ENCODE measurements at places on chromosomes 3 and 15. TPM values are rescaled to one million over a fixed set of nuclear protein-coding genes. Genes with fewer than 3 reads are reported as not detected.

Gene ACTRT3
- polyA plus RNA-seq = 4.3 TPM

Gene FAM43A
- polyA plus RNA-seq = 9.4 TPM

Gene FGD5
- 22.4 TPM for polyA plus RNA-seq

Gene PPM1L
- 9.2 TPM for polyA plus RNA-seq

Gene GOLGA6L7
- 1.1 TPM for polyA plus RNA-seq

Gene ACAN
- 4.1 TPM for polyA plus RNA-seq

Gene AP3B2
- polyA plus RNA-seq = 3.4 TPM

Gene CP
- 0.47 TPM for polyA plus RNA-seq

Gene LARP6
- 23.4 TPM for polyA plus RNA-seq

Gene WNT7A
- 0.14 TPM for polyA plus RNA-seq

Gene GOLGA8S
- polyA plus RNA-seq = 1.4 TPM

Gene LRRN1
- polyA plus RNA-seq = 21.7 TPM

DNA sequence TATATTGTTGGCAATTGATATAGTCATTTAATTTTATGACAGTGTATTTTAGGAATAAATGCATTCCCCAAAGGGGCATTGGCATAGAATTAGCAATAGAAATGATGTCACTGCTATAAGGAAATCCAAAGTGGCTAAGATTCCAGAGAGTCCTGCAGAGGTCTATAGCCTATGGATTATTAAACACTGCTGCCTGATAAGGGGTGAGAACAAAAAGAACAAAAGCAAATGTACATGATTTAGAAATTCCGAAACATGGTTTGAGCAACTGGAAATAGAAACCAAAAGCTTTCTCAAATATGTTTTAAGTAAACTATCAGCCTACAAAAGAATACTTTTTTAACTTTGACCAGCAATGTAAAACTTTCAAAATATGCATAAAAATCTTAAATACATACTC is 280.1 kb upstream of the RASGRP1 start:
- no peak for DNase-seq

- DNase-seq = no peak
Measured at GRCh38 chr15:63382966-63383710, 1.5 kb upstream of the CA12 start.

- no peak for DNase-seq
Measured at GRCh38 chr3:159273608-159274007, 471.8 kb downstream of the MFSD1 start.

- DNase-seq = no peak
Measured at GRCh38 chr15:92083190-92083589, 229.7 kb downstream of the SLCO3A1 start.

GRCh38 chr3:133832802-133833144 is 27.2 kb downstream of the SRPRB start:
- no peak for DNase-seq

DNA sequence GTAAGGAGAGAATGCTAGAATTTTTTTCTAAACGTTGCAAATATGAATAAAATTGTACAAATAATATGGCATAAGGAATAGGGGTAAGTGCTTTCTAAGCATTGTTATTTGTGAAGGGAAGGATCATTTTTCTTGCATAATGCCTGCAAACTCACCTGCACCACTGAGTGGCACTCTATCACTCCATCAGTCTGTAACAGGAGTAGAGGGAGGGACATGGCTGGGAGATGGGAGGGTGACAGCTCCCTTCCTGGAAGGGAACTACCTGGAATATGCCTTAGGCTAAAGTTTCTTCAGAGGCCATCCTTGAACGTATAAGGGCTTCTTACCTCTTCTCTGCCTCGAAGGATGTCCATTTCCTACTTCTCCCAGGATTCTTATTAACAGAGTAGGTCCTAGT is 3.0 kb downstream of the NAALADL2 start:
- no peak for DNase-seq

- DNase-seq = no peak
Measured at GRCh38 chr15:42465520-42466259, 25.3 kb downstream of the ZNF106 start.

DNA sequence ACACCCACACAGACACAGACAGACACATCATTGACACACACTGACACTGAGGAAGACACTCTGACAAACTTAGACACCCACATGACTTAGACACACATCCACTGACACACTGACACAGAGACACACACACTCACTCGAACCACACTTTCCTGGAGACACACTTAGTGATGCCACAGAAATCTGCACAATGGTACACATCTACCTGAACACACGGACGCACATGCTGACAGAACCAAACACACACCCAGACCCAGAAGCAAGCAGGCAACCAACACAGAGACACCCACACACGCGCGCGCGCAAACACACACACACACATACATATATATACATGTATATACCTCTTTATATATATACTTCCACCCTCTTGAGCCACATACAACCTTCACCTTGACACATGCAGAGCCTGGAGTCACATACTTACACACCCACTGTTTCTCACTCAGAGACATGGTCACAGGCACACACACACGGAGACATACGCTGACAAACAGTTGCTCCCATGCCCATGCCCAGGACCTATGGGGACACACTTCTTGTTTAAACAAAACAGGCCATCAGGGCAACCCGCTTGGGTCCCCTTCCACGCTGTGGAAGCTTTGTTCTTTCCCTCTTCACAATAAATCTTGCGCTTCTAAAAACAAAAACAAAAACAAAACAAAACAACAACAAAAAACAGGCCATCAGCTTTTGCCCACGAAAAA is 913 bp upstream of the SCN5A start:
- DNase-seq = no peak

DNA sequence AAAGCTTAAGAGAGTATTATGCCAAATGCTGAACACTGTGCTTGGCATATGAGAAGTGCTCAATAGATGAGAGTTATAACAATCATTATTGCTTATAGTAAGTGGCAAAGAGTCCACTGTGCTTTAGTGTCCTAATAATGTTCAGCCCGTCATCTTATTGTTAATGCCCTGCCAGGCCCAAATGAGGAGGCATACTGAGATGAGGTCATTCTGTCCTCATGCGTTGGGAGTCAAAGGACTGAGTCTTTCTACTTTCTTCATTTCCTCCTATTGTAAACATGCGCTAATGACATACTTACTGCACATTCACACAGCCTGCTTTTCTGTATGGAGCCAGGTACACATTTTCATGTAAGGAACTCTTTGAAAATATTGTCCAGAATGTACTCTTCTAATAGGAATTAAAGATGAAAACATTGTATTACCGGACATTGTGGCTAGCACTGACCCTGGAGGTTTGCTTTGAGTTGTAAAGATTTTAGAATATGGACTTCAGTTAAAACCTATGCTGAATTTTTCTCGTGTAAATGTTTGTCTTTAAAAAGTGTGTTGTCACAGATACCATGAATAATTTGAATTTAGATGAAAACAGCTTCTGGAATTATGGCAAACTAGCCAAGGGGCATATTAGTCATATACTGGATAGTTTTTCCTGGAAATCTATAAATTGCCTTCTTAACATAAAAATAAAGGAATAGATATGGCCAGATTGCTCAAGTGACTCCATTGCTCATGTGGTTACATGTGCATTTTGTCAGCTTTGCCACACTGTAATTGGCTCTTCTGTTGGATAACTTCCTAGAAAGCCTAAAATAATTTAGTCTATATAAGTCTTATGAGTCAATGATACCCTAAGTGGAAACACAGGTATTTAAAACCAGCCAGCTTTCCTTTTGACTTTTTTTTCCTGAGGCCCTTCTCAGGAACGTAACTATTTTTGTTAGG is 38.3 kb downstream of the KBTBD12 start:
- DNase-seq = no peak

- DNase-seq = no peak
Measured at GRCh38 chr15:40275523-40275922, 7.3 kb downstream of the ANKRD63 start.

DNA sequence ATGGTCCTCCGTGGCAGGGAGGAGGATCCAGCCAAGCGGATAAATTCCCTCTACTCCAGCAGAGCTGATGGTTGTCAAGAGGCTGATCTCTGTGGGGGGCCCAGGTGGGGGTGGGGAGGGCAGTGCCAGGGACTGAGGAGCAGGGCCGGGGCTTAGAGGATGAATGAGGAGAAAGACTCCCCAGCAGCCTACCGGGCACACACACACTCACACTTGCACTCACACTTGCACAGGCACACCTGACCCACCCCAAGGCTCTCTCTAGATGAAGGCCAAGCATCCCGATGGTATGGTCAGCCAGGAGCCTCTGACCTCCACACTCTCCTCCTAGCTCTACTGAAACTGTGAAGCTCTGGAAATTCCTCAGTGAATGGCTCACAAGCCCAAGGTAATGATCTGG is 131.3 kb upstream of the PRR20G start:
- no peak for DNase-seq

DNA sequence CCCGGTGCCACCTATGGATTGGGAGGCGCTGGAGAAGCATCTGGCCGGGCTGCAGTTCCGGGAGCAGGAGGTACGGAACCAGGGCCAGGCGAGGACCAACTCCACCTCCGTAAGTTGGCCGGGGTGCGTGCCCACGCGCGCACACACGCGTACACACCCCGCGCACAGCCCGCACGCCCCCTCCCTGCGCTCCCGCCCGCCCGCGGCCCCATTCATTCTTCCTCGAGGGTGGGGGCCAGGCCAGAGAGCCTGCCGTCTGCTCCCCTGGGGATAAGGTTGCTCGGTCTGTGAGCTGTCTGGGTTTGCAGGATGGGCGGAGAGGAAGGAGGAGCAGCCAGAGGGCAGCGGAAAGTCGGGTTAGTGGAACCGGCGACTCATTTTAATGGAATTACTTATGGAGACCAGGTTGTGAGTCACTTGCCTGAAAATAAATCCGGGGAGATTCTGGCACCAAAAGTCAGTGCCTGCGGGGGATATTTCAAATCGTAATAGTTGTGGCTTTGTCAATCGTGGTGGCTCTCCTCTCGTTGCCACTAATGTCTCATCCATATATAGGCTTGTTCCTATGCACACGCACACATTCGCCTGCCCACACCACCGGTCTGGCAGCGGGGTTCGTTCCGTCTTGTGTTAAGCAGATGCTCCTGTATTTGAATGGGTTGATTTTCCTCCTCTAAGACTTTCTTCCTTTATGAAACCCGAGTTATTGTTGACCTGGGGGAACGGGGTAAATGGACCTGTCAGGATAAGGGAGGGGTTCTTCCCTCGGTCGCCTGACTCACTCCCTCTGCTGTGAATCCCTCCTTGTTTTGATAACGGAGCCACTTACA is 223.4 kb upstream of the IL12A start:
- no peak for DNase-seq

- DNase-seq = no peak
Measured at GRCh38 chr3:25781758-25782594, 1.3 kb downstream of the NGLY1 start.

GRCh38 chr15:53869044-53869805 is 109.0 kb upstream of the UNC13C start:
- no peak for DNase-seq

DNA sequence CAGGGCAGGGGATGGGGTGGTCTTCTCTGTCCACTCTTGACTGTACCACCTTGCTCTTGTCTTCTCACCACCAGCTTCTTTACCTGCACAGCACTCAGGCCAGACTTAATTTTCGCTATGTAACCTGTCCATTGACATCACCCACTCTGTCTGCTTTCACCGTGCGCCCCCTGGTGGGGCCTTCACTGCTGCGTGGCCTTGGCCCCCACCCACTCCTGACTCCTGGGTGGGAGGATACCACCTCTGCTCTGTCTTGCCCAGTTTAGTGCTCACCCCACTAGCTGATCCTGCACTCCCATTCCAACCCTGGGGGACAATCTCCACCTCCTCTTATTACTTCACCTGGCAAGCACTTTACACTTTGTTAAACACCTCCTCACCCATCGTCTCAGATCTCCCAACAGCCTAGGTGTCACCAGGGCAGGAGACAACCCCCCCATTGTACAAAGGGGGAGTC is 17.7 kb downstream of the PTH1R start:
- DNase-seq = no peak

DNA sequence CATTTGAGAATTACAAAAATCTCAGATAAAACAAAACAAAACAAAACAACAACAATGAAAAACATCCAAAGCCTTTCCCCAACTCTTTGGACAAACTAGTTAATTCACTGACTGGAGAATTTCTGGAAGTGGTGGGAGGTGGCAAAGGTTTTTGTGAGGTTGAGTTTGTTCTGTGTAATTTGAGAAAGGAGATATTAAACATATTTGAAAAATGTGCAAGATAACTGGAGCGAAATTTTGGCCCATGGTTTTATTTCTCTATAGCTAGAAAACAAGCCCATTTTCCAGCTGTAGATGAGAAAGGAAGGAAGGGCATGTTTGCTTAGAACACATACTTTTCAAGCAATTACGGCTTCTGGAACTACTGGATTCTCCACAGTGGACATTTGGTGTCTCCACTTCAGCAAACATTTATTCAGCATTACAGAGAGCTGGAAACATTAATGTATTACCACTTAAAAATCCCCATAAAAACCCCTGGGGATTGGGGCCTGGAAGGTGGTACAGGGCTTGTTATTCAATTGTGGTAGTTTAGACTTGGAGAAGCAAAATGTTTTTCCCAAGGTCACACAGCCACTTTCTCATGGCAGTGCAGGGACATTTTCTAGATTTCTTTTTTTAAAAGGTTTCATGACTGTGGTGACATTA is 135.8 kb downstream of the THSD4 start:
- no peak for DNase-seq

- no peak for DNase-seq
Measured at GRCh38 chr3:44058022-44058867, 183.4 kb upstream of the TOPAZ1 start.

GRCh38 chr3:124401843-124402242 is 328.4 kb upstream of the UMPS start:
- no peak for DNase-seq

DNA sequence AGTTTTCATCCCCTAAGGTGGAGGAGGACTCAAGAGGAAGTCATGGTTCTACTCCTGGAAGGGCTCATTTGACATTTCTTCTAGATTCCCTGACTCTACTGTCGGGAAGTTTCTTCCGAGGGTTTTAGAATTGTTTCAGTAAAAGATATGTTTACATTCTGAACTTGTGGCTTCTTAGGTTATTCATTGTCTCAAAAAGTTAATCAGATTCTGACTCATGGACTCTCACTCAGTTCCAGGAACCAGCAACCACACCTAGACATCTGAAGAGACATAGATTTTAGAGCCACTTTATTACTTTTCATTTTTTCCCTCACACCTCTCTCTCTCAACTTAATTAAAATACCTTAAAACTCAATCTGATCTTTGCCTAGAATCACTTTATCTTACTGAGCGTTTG is 862.6 kb downstream of the AGBL1 start:
- DNase-seq = no peak

DNA sequence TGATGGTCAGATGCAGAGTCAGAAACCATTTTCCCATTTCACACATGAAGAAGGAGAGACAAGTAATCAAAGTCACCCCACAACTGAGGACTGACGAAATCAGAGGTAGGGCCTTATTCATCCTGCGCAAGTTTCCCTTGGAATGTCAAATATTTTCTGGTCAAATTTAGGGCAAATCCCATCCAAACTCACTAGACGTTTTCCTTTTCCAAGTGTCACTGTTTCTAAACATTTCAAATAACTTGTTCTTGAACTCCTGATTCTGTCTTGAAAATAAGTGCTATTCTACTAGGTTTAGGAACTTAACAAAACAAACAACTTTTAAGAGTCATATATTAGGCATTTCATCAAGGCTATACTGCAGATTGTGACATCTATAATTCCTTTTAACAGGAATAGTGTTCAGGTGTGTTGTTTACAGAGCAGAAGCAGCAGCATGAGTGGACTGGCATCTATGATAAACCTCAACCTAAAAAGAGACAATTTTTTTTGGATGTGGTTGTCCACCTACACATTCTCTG is 40.7 kb downstream of the SUMF1 start:
- no peak for DNase-seq

GRCh38 chr15:77870195-77871065 is 207.1 kb downstream of the TBC1D2B start:
- DNase-seq = no peak

Measured in left renal cortex interstitium (tissue), 4 donors.